ENCODE measurements at places on chromosomes 13 and 19.
A peak's percentile ranks its signal among the peaks of the same experiment; 100 is the strongest.

DNA sequence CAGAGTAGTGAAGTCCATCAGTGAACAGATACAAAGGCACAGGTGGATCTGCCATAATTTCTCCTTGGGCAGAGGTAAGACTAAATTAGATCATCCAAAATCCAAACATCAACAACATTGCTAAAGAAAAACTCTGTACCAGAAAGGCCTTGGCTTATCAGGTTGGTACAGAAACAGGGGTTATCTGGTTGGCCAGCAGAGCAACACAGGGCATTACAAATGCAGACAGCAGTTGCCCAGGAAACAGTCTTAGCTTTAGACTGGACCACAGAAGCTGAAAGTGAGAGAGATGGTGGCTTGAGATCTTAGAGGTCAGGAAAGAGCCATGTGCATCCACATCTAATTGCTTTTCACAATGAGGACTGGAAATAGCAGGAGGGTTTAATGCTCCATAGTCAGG is 26.6 kb upstream of the DGKH start:
- DNase-seq = no peak

DNA sequence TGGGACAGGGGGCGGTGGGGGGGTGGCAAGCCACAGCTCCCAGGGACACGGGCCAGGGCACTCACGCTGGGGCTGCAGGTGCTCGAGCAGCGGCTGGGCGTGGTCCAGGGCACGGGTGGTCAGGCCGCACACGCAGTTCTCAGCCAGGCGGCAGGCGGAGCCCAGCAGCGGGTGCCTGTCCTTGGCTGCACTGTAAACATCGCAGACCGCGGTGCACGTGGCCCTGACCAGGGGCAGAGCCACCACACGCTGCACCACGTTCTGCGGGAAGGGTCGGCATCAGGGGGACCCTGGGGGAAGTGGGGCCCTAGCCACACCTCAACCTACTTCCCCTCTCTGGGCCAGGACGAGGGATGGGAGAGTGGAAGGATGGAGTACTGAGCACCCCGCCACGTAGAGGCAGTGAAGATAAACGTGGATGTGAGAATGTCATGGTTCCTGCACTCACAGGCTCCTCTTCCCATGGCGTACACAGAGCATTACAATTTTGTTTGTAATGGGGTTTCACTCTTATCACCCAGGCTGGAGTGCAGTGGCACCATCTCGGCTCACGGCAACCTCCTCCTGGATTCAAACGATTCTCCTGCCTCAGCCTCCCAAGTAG is 3.4 kb downstream of the PLIN5 start:
- DNase-seq = no peak

- no peak for DNase-seq
Observed at GRCh38 chr19:37698216-37698615, 21.3 kb downstream of the ZNF607 start.

GRCh38 chr19:43595605-43595998 is 332 bp downstream of the IRGQ start:
- DNase-seq = no peak

DNA sequence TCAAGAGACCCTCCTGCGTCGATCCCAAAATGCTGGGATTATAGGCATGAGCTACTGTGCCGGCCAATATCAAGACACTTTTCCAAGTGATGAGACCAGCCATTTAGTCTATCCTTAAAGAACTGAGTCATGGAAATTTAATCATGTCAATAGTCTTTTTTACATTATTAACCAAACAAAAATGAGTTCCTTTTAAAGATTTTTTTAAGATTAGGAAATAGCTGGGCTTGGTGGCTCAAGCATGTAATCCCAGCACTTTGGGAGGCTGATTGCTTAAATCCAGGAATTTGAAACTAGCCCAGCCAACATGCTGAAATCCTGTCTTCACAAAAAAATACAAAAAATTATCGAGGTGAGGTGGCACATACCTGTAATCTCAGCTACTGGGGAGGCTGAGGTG is 16.7 kb upstream of the ZNF564 start:
- no peak for DNase-seq

DNA sequence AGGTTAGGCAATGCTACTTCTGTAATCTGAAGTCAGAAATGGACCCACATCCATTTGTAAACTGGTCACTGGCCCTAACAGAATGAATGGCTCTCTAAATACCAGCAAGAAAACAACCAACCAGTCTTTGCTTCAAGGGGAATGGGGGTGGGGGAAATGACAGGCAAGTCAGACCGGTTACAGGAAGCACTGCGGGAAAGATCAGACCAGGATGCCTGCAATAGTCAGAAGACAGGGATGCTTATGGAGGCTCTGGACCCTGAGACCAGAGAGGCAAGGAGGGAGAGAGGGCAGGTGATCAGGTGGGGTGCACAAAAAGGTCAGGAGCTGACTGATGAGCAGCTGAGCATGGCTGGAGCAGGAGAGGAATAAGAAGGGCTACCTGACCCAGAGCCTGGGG is 13.1 kb downstream of the MED26 start:
- DNase-seq = no peak

GRCh38 chr19:7687177-7687576 is 6.5 kb downstream of the TRAPPC5 start:
- DNase-seq = no peak

GRCh38 chr19:35712567-35713505 is 5.0 kb upstream of the KMT2B start:
- DNase-seq = no peak

DNA sequence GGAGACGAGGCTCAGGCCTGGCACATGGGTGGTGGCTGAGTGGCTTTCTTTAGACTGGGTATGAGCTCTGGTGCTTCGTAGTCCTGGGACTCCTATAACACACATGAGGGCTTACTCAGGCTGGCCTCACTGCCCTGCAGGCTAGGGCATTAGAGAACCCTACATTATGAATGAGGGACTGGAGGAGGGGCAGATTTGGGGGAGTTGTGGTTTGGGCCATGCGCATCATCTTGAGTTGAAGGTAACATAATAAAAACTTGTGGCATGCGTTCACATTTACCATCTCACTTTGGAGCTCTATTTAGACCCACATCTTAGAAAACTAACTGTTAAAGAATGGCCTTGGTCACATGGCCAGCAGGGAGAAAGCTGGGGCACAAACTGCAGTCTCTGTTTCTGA is 54.2 kb downstream of the STARD13 start:
- DNase-seq = no peak

GRCh38 chr19:43592800-43593350 is 3.1 kb downstream of the IRGQ start:
- no peak for DNase-seq

GRCh38 chr13:100542826-100543156 is 45.8 kb downstream of the GGACT start:
- no peak for DNase-seq

- no peak for DNase-seq
Observed at GRCh38 chr13:99702687-99703319, 201.5 kb downstream of the TM9SF2 start.

GRCh38 chr13:101492251-101492910 is 39.9 kb downstream of the ITGBL1 start:
- DNase-seq = no peak

GRCh38 chr13:80604098-80604497 is 263.2 kb upstream of the SPRY2 start:
- no peak for DNase-seq

DNA sequence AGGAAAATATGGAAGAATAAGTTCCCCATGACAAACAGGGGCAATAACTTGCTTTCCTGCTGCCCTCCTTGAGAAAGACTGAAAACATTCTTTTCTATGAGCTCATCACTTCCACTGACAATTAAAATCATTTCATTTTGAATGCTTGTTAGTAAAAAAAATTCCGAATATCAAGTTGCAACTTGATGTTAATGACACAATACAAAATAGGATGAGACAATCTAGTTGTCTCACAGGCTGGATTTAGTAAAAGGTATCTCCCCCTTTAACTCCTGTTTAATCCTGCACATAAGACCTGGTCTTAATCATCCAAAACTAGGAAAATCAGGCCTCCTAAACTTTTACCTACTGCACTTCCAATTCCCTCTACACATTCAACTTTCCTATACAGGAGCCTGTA is 24.7 kb downstream of the IRS2 start:
- DNase-seq = no peak

- DNase-seq = no peak
Observed at GRCh38 chr13:104522235-104523072, 1456.2 kb upstream of the SLC10A2 start.

- no peak for DNase-seq
Observed at GRCh38 chr13:46633416-46633815, 80.4 kb downstream of the LRCH1 start.

DNA sequence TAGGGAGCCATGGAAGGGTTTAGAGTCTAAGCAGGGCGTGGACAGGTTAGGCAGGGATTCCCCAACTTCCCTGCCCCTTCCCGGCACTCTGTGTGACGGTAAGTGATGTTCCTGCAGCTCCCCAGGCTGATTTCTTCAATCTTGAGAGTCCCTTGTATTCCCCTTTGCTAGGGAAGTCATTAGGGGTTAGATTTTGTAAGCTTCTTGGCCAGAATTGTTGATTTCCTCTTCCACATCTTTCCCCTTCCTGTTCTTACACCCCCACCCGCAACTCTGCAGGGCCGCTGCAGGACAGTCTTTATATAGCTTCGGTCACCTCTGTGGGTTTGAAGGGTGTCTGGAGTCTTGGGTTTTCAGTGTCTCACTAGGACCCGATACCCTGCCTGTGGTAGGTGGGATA is 10.6 kb upstream of the ADGRE1 start:
- no peak for DNase-seq

DNA sequence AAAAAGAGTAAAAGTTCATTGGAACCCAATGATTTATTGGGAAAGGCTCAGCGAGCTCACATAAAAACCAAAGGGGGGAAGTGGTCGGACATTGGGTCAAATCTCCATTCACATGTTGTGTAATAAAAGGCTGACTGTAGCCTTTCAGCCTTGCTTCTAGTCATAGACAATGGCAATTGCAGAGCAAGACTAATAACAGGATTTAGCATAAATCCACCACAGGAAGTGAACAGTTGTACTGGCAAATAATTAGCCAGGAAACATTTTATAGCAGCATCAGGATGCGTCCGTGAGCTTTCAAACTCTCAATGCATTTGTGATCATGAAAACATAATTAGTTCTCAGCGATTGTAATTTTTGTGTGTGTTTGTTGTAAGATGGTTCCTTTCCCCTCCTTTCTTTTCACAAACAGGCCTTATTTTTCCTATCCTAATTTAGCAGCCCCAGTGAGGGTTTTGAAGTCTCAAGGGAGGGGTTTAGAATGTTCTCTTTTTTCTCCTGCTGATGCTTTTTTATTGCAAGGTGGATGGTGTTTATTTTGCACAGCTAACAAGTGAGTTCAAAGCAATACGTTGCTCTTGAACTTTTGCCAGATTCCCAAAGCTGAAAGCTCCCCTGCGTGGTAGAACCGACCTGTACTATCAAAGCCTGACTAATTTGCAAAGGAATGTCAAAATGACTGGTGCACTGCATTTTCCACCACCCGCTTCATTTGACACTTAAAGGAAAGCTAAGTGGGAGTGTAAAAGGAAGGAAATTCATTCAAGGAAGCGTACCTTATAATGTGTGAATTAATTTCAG is 105.6 kb downstream of the SPRY2 start:
- peak; percentile 14 for DNase-seq

All from HuH-7 (cell line).